ENCODE measurements at places on chromosomes 13 and 19.

GRCh38 chr13:113630296-113630695 lies 27.7 kb downstream of the ATP4B start:
- no peak for DNase-seq

- DNase-seq: no peak
Measured at GRCh38 chr13:94153586-94153985, 325.9 kb downstream of the DCT start.

DNA sequence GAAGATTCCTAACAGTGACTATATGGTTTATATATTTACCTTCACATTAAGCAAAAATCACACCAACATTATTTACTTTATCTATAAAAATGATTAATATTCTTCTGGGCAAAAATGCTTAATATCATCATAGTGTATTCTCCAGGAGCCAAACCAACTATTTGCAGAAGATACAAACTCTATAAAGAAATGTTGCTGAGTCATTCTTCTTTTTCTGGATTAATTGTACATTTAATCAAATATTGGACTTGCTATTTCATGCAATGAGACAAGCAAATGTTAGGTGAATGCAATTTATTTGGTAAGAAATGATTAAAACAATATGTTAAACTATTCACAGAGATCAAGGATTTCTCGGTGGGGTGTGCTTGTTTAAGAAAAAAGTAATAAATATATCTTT lies 1075.8 kb downstream of the PCDH9 start:
- no peak for DNase-seq

- no peak for DNase-seq
Measured at GRCh38 chr19:54023191-54023590, 31.8 kb downstream of the CACNG6 start.

- DNase-seq: no peak
Measured at GRCh38 chr13:110880627-110881026, 34.2 kb downstream of the ANKRD10 start.
